ENCODE measurements at places on chromosomes 16 and 17.
A peak's percentile ranks its signal among the peaks of the same experiment; 100 is the strongest.

GRCh38 chr16:86734543-86735460 lies 156.5 kb downstream of the FOXL1 start:
- no peak for DNase-seq

DNA sequence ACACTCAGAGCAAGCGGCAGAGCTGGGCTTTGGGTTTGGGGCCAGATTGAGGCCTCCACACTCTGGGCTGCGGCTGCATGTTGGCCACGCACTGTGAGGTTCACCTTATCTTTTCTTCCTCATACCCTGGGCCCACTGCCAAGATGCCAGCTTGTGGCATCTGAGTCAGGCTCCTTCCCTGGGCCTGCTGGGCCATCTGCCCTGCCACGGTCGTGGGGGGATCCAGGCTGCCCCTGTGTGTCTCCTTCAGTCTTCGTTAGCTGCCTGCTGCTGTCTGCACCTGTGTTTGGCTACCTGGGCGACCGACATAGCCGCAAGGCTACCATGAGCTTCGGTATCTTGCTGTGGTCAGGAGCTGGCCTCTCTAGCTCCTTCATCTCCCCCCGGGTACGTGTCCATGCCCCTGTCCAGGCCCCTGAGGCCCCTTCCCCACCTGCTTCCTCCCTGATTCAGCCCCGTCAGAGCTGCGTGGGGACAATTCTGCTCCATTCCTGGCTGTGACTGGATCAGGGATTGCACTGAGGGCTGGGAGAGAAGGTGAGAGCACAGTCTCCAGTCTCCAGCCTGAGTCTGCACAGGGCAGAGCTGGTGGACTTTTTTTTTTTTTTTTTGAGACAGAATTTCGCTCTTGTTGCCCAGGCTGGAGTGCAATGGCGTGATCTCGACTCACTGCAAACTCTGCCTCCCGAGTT lies 11.2 kb downstream of the SPNS3 start:
- no peak for DNase-seq

GRCh38 chr16:30085247-30085646 lies 6.5 kb downstream of the TBX6 start:
- DNase-seq = no peak

DNA sequence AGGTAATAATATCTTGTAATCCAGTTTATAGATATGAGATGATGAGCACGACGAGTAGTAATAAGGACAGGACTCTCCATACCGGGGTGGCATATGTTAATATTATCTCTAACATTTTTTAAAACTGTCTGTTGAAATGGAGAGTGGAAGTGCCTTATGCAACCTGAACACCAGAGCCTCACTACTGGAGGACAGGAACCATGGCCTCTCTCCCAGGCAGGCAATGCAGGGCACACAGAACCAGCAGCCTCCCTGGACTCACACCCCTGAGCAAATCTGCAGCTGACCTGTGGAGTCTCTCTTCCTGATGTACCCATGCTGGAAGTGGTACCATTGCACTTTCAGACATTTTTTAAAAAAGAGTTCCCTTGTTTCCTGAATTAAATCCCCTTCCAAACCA lies 55.2 kb upstream of the ERN1 start:
- no peak for DNase-seq

- no peak for DNase-seq
Observed at GRCh38 chr17:43342589-43342890, 56.3 kb upstream of the ARL4D start.

- DNase-seq = peak; percentile 54
Observed at GRCh38 chr16:30953511-30954124, 3.9 kb upstream of the SETD1A start.

DNA sequence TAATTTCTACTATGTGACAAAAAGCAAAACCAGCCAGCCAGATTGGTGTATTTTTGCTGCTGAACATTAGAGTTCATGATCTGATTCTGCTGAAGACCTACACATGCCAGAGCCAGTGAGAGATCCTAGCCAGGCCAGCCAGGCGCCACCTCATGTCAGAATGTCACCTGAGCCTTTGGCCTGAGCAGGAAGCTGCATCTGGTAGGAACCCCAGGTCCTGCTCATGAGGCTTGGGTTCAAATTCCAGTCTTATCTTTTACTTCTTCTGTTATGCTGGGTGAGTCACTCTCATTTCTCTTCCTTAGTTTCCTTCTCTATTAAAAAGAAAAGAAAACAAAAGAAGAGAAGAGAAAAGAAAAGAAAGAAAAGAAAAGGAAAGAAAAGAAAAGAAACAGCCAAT lies 585.1 kb upstream of the CDH5 start:
- DNase-seq = no peak

DNA sequence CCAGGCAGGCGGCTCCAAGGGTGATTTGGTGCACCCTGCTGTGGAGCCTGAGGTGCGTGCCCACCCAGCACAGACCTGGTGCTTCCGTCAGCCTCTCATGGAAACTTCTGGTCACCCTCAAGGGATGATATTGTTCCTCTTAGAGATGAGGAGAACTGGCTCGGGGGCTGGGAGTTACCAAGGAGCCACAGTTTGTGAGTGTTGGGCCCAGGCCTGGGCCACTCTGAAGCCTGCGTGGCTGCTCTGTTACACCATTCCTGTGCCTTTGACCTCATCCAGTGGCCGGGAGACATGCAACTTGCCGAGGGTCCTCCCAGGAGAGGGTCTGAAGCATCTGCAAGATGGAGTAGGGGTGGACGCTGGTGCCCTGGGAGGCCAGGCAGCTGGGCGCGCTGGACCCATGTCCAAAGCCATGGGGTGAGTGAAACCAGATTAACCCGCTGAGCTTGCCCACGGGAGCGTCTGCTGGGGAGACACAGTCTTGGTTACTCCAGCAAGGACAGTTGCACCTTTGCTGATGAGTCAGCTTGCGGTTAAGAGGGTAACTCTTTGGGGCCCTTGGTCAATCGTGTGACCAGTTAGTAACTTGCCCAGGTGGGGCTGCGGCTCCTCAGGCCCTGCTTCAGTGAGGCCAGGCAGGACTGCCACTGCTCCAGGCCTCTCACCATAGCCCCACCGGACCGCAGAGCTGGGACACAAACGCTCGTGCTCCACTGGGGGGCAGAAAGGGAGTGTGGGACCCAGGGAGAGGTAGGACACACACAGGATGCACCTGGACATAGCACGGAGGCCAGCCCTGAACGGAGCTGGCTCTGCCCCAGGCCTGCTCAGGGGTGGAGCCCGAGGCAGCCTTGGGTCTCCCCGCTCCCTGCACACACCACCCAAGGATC lies 7.5 kb downstream of the C16orf90 start:
- no peak for DNase-seq

Data from stimulated activated naive CD4-positive, alpha-beta T cell treated with Interleukin-2 at 50 U/mL for 16 hours (primary cell).